Activated CD4-positive, CD25-positive, alpha-beta regulatory T cell treated with anti-CD3 and anti-CD28 coated beads, Interleukin-2, amount 50 U/mL, for 16 hours (primary cell): ENCODE measurements at places on chromosomes 12 and 14.

GRCh38 chr14:87908550-87908949, 84.4 kb downstream of the GALC start:
- DNase-seq, result no peak

GRCh38 chr12:26809611-26810285, 23.2 kb downstream of the ITPR2 start:
- no peak for DNase-seq

DNA sequence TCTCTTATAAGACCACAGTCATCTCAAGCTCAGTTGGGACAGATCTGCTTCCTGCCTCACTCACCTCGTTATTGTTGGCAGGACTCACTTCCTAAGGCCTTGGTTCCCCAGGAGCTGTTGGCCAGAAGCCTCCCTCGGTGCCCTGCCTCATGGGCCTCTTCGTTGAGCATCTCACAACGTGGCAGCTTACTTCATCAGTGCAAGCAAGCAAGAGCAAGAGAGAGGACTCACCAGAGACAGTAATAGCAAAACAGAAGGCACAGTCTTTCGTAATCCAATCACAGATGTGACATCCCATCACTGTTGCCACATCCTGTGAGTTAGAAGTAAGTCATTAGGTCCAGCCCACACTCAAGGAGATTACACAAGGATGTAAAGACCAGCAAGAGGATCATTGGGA, 5.1 kb upstream of the NUMB start:
- DNase-seq, result no peak

GRCh38 chr14:50835280-50835679, 4.3 kb upstream of the NIN start:
- DNase-seq, result no peak

- DNase-seq, result no peak
Observed at GRCh38 chr12:116331876-116332275, 54.4 kb upstream of the MED13L start.

- DNase-seq, result no peak
Observed at GRCh38 chr14:54446161-54446693, 5.1 kb upstream of the CNIH1 start.
